ENCODE measurements at places on chromosomes 5 and 9.

- no peak for DNase-seq
These were observed 818.6 kb downstream of the CDH18 start for GRCh38 chr5:19169426-19169825.

GRCh38 chr5:167104351-167104750 is 1187.1 kb upstream of the WWC1 start:
- no peak for DNase-seq

- no peak for DNase-seq
These were observed 5.8 kb downstream of the UNC5A start for GRCh38 chr5:176816043-176816745.

GRCh38 chr5:81027481-81028058 is 67.4 kb downstream of the RASGRF2 start:
- no peak for DNase-seq

GRCh38 chr9:124354346-124355038 is 60.8 kb downstream of the PSMB7 start:
- DNase-seq: no peak

DNA sequence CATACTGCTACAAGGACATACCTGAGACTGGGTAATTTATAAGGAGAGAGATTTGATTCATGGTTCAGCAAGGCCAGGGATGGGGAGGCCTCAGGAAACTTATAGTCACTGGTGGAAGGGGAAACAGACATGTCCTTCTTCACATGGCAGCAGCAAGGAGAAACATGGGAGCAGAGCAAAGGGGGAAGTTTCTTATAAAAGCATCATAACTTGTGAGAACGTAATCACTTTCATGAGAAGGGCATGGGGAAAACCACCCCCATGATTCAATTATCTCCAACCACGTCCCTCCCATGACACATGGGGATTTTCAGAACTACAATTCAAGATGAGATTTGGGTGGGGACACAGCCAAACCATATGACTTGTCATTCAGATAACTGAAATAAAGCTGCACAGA is 100.9 kb downstream of the ST8SIA4 start:
- no peak for DNase-seq

DNA sequence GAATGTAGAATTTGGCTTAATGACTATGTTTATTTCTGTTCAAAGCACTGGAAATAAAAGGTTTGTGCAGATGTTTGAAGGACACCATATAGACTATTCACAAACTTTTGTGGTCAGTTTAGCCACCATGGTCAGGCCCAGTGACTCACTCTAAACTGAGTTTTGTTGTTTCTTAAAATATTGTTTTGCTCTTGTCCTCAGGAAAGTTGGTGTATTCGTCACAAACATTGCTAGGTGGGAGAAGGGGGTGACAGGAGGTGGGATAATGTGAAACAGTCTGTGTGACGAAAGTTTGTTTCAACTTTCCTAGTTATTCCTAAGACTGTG is 35.0 kb upstream of the LIFR start:
- DNase-seq: no peak

DNA sequence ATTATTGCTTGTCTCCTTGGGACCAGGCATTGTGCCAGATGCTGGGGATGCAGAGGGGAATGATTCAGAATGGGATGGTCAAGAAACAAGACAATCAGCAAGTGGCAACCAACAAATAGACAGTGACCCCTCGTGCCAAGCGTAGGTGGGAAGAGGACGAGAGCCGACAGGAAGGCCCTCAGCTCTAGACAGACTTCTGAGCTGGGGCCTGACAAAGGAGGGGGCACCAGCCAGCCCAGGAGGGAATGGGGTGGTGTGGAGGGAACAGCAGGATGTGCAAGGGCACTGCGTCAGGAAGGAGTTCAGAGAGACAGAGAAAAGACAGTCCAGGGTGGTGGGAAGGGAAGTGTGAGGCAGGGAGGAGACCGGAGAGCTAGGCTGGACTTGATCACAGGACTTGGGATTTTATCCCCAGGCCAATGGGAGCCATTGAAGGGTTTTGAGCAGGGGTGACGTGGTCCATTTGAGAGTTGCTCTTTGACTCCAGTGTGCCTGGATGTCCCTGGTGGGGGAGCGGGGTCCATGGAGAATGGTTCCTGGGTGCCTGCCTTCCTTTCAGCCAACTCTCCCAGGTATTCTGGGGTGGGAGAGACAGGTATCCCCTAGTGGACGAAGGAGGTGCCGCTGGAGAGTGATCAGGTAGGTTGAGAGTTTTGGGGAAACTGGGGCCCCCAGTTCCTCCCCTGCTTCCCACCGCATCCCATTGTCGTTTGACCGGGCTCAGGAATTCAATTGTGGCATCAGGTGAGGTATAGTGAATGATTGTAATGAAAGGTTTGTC is 79.3 kb upstream of the ZNF618 start:
- no peak for DNase-seq

- no peak for DNase-seq
These were observed 920.9 kb upstream of the CTNND2 start for GRCh38 chr5:12825163-12825562.

GRCh38 chr5:39775086-39775796 is 350.5 kb upstream of the DAB2 start:
- DNase-seq: peak; percentile 66

- DNase-seq: peak; percentile 67
These were observed at the start of gene PCDHGA11 for GRCh38 chr5:141420855-141421488. PCDHGA11 (plus strand) TSS chr5:141421051; CDS start chr5:141421228, 177 bp downstream.

DNA sequence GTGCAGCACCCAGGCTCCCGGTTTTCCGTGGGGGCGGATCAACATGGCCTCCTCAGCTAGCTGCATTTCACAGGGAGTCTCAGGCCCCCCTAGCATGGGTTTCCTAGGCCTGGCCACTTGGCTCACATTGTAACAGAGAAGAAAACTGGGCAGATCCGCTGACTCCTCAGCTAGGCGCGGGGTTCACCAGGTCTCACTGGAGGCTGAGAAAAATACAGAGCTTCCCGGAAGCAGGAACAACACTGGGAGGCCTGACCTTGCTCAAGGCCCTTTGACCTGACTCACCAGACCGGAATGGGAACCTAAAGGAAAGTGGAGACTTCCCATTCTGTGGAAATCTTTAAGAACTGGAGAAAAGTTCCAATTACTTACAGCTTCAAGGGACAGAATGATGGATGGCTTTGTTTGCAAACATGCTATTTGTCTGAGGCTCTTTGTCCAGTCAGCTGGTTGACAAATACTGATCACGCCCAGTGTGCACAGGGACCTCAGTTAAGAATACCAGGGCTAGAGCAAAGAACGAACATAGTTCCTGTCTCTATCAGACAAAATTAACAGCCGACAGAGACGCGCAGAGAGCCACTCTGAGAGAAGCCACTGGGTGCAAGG is 88.7 kb upstream of the LRRTM2 start:
- DNase-seq: no peak

DNA sequence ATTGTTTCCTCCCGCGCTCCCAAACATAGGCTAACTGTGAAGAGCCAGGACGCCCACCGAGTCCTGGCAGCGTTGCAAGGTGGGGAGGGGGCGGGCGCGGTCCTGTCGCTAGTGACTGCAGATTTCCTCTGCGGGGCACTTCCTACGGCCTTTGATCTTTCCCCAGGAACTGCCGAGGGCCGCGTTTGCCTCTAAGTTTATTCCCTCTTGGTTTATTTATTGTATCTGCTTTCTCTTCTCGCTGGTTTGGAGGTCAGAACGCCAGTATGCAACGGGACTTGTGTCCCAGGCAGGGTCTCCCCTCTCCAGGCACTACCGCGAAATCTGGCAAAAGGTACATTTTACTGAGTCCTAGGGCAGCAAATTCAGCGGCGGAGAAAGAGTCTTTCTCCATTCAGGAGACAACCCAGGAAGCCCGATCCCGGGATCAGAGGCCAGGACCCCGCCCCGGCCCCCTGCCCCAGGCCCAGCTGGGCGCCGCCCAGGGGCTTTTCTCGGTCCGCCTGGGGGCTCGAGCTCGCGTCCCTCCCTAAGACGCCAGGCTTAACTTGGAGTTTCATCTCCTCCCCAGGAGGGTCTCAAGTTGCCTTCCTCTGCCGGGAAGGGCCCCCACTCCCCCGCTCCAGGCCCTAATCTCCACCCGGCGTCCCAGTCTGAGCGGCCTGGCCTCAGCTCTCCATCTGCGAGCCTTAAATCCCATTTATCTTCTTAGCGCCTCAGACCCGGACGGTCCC is 884 bp upstream of the EGFLAM start:
- no peak for DNase-seq

GRCh38 chr5:21121213-21121612 is 1133.2 kb upstream of the CDH18 start:
- DNase-seq: no peak

GRCh38 chr9:134935701-134936345 is 18.1 kb upstream of the FCN1 start:
- DNase-seq: no peak

DNA sequence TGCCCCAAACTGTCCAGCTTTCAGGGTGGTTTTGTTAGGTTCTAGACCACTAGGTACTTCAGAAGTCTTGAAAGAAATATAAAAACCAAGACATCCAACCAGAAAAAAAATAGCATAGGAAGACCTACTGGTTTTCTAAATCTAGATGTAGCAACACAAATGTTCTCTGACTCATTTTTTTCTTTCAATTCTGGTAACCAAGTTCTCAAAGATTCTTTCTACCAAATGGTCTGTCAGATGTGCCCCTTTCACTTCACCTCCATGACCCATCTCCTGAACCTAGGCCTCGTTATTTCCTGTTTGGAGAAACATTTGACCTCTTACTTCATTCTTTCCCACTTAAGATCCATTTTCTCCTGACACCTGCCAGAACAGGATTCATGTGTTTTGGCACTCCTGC is 355.3 kb downstream of the KIAA0825 start:
- no peak for DNase-seq

GRCh38 chr5:145553177-145553576 is 282.0 kb downstream of the PRELID2 start:
- no peak for DNase-seq

- no peak for DNase-seq
These were observed 8.6 kb downstream of the GBGT1 start for GRCh38 chr9:133155156-133155555.

DNA sequence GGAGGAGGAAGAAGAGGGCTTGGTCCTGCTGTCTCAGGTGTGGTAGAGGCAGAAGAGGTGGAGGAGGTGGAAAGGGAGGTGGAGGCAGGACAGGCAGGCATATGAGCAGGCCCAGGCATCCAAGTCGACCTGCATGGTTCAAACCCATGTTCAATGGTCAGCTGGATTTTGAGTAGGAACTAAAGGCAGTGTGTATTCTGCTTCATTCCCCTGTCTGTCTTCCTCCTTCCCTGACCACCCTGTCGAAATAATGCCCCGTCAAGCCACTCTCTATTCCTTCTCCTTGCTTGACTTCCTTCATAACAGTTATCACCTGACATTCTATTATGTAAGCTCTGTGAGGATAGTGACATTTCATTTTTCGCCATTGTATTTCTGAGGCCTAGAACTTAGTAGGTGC is 34.8 kb downstream of the ATP6V0E1 start:
- no peak for DNase-seq

- no peak for DNase-seq
These were observed 53.7 kb upstream of the HRH2 start for GRCh38 chr5:175603987-175604739.

- DNase-seq: peak; percentile 24
These were observed 22.6 kb downstream of the TGFBR1 start for GRCh38 chr9:99127356-99128132.

DNA sequence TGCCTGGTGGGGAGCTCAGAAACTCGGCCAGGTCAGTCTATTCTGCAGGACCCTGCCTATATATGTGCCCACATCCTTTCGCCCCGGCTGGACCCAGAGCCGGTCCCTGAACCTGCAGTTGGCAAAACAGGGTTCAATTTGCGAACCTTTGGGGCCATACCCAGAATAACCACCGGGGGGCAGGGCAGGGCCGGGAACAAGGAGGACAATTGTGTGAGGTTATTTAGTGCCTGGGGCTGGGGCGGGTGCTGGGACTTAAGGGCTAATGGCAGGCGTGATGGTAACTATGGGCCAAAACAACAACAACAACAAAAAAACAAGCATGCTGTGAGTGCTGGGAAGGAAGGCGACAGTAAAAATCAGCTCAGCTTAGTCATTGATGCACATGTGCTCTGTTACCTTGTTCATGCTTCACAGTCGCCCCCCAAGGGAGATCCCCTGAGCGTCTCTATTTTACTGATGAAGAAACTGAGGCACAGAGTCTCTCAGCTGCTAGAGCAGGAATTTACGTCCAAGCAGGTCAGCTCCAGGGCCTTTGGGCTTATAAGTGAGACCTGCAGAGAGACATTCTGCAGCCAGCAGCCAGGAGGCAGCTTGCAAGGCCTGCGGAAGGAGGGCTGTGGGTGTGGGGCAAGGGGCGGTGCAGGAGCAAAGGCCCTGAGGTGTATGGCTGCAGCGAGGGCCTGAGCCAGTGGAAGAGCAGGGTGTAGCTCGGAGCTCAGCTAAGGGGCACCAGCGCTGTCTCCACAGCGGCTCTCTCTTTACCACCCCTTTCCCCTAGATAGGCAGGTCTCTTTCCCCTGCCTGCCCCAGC is 106.0 kb downstream of the PHF2 start:
- peak; percentile 81 for DNase-seq

DNA sequence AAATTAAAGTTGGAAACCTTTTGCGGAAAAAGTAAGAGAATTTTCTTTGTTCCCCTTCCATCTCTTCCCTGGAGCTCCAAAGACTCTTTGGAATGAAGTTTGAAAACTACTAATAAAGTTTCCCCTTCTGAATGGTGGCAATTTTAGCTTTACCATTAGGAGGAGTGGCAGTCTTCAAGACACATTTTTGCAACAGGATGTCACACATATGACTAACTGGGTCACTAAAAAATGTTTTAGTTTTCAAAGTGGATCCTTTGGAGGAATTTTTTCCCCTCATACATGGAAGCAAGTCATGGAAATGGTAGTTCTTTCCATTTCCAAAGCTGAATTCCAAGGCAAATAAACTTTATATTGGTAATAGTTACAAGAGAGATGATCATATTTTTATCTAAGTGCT is 15.6 kb downstream of the FBXO4 start:
- DNase-seq: no peak

DNA sequence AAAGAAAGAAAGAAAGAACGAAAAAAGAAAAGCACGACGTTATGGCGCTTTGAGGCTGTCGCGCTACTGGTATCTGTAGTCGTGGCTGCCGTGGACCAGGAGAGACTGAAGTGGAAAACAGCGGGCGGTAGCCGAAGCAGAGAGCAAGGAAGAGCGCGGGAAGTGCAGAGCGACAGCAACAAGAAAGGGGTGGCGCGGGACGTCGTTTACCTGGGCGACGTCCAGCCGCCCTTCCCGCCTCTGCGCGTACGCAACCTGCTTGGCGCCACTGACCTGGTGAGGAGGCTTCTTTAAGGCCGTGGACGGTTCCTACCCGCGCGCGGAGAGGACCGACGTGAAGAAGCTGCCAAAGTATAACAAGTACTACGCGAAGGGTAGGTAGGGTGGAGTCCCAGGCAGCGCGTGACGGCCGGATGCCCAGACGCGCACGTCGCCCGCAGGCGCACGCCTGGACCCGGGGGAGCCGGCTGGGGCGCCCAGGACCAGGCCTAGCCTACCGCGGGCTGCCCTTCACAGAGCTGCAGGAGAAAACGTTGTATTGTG is 15.4 kb downstream of the CCL28 start:
- DNase-seq: peak; percentile 47

Measured in AG08396 (cell line).